ENCODE measurements at places on chromosomes 7 and 10.

DNA sequence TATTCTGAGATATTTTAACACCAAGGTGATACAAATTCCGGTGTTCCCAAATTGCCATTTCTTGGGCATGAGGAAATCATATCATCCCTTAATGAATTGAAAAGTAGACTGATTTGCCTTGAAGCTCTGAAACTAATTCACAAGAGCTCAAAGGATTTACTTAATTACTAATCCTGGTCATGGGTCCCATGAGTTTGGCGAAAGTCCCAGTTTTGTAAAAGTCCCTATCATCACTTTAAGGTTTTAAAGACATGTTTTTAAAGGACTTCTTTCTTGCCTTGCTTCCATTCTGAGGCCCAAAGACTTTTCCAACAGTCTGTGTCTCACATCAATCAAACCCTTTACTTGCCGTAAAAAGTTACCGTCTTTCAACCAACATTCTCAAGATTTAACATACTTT lies 377.9 kb downstream of the DNAJB9 start:
- H3K36me3 ChIP-seq: no peaks in the 10 kb centered on the region
- H3K4me3 ChIP-seq: no peak overlapping the region
- no peak for DNase-seq
- H3K4me1 ChIP-seq: no peaks in the 10 kb centered on the region
- no peak overlapping the region for H3K27ac ChIP-seq
- H3K27me3 ChIP-seq: no peaks in the 10 kb centered on the region

- H3K27me3 ChIP-seq: no peaks in the 10 kb centered on the region
- no peak for DNase-seq
- H3K27ac ChIP-seq: no peak overlapping the region
Observed at GRCh38 chr10:92990615-92991014, 70.0 kb upstream of the CYP26C1 start.

DNA sequence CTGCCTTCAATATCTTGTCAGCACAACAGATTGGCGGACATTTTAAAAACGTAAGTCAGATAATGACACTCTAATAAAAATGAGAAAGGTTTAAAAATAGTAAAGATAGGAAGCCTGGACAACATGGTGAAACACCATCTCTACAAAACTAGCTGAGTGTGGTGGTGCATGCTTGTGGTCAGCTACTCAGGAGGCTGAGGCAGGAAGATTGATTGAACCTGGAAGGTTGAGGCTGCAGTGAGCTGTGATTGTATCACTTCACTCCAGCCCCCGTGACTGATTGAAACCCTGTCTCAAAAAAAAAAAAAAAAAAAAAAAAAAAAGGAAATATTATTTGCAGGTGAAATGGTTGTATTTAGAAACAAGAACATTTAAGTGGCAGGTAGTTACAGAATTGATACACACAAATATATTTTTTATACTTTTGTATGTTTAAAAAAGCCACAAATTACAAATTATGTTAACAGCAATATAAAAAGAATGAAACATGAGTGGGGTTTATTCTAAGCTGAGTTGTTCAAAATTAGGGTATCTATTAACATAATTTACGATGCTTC lies 141.9 kb downstream of the ADK start:
- H3K4me3 ChIP-seq: no peak overlapping the region
- DNase-seq: no peak
- no peaks in the 10 kb centered on the region for H3K36me3 ChIP-seq
- H3K27ac ChIP-seq: no peak overlapping the region

DNA sequence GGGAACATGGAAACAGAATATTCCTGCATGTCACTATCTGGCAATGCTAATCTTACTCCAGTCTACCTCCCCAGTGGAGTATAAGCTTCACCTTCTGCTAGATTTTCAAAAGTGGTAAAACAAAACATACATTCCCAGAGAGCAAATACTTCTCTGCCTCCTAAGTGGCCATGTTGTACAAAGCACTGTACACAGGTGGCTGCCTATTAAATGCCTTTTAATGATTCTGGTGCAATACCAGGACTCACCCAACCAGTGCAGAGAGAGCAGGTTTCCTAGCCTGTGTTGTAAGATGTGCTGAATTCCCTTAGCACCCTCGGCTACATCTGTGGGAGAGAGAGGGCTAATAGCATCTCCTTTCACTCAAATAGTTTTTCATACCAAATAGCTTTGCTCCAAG lies 684.3 kb upstream of the NRP1 start:
- DNase-seq: peak; percentile 42
- no peaks in the 10 kb centered on the region for H3K27me3 ChIP-seq
- H3K4me3 ChIP-seq: no peak overlapping the region
- H3K4me1 ChIP-seq: no peaks in the 10 kb centered on the region

DNA sequence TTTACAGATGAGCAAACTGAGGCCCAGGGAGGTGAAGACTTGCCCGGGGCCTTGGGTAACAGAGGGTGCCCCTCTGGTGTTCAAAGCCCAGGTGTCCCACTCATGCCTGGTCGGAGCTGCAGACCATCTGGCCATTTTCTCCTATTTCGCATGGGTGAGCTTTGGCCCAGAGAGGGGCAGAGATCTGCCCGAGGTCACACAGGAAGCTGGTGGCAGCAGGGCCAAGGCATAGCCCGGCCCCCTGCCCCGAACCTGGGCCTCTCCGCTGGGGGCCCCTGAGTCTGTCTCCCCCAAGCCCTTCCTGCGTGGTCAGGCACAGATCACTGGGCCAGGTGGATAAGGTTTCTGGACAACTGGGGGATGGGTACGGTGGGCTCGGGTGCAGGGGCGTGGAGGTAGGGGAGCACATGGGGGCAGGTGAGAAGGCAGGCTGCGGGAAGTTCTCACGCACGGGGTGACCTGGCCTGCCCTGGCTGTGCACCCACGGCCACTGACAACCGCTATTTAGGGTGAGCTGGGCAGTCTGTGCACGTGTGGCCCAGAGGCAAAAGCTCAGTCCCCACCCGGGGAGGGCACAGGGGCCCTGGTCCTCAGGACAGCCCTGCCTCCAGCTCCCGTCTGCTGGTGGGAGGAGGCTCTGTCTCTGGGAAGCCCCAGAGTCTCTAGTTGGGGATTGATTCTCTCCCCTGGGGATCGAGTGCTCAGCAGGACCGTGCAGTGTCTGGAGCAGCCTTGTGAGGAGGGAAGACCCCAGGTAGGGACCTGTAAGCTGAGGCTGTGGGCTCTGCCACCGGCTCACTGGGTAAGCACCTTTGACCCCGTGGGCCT lies 68.6 kb downstream of the UNCX start:
- peaks cover 4% of the 10 kb centered on the region for H3K27me3 ChIP-seq
- H3K27ac ChIP-seq: no peak overlapping the region
- no peaks in the 10 kb centered on the region for H3K36me3 ChIP-seq
- no peak overlapping the region for H3K4me3 ChIP-seq
- H3K4me1 ChIP-seq: no peaks in the 10 kb centered on the region

- no peaks in the 10 kb centered on the region for H3K27me3 ChIP-seq
- H3K27ac ChIP-seq: no peak overlapping the region
- no peak overlapping the region for H3K4me3 ChIP-seq
- H3K36me3 ChIP-seq: no peaks in the 10 kb centered on the region
- no peaks in the 10 kb centered on the region for H3K4me1 ChIP-seq
- DNase-seq: no peak
Observed at GRCh38 chr7:41878309-41879295, 175.7 kb upstream of the INHBA start.

GRCh38 chr10:97333351-97333600 lies 1.3 kb downstream of the FRAT2 start:
- H3K4me3 ChIP-seq: peak overlapping the region; percentile 44
- H3K4me1 ChIP-seq: peaks cover 8% of the 10 kb centered on the region
- peak overlapping the region; percentile 57 for H3K27ac ChIP-seq
- no peaks in the 10 kb centered on the region for H3K36me3 ChIP-seq
- DNase-seq: peak; percentile 78
- H3K27me3 ChIP-seq: no peaks in the 10 kb centered on the region

- H3K36me3 ChIP-seq: no peaks in the 10 kb centered on the region
- DNase-seq: no peak
- no peaks in the 10 kb centered on the region for H3K27me3 ChIP-seq
- H3K27ac ChIP-seq: no peak overlapping the region
Observed at GRCh38 chr10:116848944-116849247, 403 bp upstream of the ENO4 start.

- H3K27ac ChIP-seq: no peak overlapping the region
- no peaks in the 10 kb centered on the region for H3K36me3 ChIP-seq
- DNase-seq: no peak
- H3K4me1 ChIP-seq: peaks cover 7% of the 10 kb centered on the region
- H3K27me3 ChIP-seq: no peaks in the 10 kb centered on the region
- no peak overlapping the region for H3K4me3 ChIP-seq
Observed at GRCh38 chr10:120086066-120086465, 193.5 kb downstream of the SEC23IP start.
